ENCODE measurements at places on chromosomes 12 and 14.
A peak's percentile ranks its signal among the peaks of the same experiment; 100 is the strongest.

GRCh38 chr12:103442182-103442555 is 53.6 kb downstream of the C12orf42 start:
- DNase-seq, result no peak

DNA sequence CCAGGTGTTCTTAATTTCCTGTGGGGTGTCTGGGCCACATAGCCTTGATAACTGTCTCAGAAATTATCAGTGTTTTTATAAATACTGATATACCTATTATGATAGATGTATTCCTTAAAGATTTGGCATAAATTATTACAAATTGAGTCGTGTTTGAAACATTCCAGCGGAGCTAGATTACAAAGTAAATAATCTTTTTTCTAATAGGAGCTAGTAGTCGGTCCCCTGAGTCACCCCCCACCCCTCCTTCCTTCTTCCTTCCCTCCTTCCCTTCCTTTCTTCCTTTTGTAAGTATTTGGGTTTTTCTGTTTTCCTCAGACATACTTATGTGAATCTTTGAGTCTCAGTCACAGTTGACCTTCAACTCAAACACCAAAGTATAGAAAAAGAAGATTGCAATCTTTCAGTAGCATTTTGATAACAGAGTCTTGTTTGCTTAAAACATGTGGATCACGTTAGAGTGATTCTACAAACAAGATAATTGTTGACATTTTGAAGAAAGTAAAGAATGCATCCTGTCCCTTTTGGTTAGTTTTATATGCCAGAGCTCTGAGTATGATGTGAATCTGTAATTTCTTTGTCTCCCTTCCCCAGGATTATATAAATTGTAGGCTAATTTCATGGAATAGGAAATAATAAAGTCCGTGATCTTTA is 264.0 kb downstream of the FUT8 start:
- DNase-seq, result no peak

GRCh38 chr12:116244001-116244400 is 33.5 kb downstream of the MED13L start:
- DNase-seq, result no peak

- DNase-seq, result no peak
Measured at GRCh38 chr12:3628629-3629028, 124.3 kb downstream of the CRACR2A start.

DNA sequence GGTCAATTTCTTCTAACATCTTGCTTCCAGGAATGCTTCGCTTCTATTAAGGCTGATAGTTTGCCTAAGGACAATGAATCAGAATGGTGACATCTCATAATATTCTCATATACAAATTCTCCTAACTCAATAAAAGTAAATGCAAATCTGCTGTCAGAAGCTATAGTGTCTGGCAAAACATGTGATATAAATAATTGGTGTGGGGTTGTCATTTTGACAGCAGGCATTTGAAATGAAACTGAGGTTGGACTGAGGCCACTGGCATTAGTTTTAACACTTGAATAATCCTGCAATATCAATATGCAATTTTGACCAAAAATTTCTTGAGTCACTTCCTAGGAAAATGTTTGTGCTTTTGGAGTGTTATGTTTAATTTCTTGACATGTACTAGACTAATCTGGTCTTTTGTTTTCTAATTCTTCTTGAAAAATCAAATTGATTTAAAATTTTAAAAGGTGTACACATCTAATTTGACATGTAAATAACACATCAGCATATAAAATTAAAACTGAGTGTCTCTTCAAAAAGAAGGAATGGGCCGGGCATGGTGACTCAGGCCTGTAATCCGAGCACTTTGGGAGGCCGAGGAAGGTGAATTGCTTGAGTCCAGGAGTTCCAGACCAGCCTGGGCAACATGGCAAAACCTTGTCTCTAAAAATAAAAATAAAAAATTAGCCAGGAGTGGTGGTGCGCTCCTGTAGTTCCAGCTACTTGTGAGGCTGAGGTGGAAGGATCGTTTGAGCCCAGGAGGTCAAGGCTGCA is 92.3 kb upstream of the BTG1 start:
- no peak for DNase-seq

- no peak for DNase-seq
Measured at GRCh38 chr14:53190938-53191337, 37.8 kb upstream of the DDHD1 start.

DNA sequence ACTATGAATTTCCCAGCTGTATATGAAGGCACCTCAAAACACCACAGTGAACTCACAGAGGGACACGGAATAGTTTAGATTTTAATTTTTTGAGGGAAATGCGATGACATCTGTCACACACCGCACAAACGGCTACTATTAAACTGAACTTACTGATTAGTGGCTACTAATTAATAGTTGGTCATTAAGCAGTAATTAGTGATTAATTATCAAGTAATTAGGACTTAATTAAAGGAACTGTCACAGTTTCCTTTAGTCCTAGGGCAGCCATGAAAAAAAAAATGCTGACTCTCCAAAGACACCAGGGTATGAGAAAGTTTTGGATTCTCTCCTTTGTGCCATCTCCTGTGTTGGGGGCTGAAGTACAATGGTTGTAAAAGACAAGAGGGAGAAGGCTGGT is 2.9 kb downstream of the OAS1 start:
- no peak for DNase-seq

- no peak for DNase-seq
Measured at GRCh38 chr14:68809524-68809923, 16.7 kb upstream of the ZFP36L1 start.

DNA sequence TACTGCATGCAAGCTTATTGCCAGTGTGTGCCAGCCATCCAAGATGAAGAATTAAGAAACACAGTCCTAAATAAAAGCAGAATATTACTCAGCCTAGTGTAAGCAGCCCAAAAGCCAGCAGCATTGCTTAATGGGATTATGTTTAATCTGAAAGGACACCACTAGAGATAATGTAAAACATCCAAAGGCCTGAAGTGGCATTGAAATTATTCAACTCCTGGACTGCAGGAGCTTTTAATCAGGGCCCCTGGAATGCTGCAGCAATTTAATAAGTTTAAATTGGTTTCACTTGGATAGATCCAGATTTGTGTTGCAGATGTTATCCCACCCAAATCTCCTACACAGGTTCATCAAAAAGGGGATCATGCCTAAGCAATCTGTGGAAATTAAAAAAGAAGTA is 193.0 kb downstream of the C12orf50 start:
- DNase-seq, result no peak

GRCh38 chr12:97097734-97098133 is 190.7 kb downstream of the NEDD1 start:
- DNase-seq, result no peak

DNA sequence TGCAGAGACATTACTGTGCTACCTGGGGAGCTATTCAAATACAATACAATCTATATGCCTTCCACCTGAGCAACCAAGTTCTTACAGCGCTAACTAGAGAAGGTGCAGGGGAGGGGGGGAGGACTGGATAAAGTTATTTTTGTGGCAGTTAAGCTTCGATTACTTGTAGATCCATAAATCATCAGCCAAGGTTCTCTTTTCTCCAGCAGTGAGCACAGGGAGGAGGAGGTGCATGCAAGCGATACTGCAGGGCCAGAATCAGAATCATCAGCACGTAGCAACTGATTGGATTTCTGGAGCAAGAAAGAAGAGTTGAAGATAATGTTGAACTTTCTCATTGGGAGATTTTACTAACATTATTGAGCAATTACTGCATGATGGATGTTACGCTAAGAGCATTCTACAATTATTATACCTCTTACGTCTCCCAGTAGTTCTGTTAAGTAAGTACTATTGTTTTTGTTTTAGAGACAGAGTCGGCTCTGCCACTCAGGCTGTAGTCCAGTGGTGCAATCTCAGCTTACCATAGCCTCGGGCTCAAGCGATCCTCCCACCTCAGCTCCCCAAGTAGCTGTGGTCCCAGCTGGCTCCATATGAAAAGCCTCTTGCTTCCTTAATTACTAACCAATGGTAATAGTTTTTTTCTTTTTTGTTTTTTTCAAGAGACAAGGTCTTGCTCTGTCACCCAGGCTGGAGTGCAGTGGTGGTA is 74.6 kb upstream of the EEA1 start:
- DNase-seq, result no peak

DNA sequence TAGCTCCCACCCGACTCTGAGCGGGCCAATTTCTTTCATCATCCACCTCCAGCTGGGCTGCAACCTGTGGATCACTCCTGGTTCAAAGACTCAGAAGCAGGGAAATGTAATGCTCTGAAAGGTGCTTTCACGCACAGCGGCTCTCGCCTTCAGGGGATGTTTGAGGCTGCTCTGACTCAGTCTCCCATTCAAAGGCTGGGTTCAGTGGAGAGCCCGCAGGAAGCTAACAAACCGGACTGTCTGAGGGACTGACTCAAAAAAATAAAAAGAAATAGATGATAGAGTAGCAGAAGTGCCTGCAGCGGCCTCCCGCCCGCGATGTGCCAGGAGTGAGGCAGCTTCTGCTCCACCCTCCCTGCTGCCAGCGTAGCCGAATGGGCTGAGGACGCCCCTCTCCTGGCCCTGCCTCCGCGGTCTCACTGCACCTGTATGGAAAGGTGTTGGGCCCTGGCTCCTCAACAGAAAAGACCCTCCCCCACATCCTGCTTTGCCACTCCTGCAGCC is 98.0 kb downstream of the GCH1 start:
- DNase-seq, result no peak

DNA sequence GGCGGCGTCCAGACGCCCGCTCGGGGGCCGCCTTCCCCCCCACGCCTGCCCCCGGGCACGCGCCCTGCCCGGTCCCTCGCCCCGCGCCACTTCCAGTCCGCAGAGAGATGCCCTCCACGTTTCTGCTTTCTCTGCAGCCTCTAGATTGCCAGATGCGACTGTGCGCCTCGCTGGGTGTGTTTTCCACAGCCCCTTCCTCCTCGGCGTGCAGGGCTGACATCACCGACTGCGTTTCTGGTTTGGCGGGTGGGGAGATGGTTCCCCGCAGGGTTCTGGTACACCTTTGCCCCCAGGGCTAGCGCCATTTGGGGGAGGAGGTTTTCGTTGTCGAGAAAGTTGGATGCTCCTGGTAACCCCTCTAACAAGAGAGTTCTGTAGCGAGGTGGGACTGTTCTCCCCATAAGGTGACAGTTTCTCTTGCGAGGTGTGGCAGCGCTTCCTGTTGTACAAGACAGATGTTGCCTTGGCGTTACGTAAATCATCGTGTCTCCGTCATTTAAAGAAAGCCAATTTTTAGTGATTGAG is 1.5 kb downstream of the CALM1 start:
- DNase-seq, result peak; percentile 82

DNA sequence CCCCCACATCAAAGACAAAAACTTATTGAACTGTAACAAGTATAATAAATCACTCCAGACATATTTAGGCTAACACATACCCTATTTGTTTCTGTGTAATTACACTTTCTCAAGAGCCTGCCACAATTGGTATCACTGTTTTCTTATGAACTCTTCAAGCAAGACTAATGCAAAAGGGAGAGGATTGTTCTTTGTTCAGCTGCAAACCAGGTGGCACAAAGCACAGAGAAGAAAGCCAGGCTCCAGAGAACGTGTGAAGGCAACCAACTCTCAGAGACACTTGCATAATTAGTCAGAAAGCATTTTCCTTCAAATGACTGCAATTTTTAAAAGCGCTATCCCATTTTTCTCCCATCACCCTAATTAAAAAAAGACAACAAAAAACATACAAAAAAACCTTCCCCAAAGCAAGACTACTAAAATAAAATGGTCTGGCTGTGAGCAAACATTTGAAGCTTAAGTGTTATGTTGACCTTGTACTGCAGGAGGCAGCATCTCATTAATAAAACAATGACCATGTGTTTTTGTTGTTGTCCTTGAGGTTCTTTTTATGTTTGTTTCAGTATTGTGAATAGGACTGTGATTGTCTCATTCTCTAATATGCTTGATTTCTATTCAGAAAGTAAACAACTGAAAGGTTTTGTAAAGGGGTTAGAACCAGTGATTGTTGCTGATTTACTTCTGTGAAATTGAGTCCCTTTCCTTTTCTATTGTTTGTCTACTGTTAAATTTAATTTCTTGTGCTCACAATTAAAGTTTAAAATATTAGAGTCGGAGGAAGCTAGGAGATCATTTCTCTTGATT is 452.7 kb upstream of the PDE3A start:
- DNase-seq, result no peak

DNA sequence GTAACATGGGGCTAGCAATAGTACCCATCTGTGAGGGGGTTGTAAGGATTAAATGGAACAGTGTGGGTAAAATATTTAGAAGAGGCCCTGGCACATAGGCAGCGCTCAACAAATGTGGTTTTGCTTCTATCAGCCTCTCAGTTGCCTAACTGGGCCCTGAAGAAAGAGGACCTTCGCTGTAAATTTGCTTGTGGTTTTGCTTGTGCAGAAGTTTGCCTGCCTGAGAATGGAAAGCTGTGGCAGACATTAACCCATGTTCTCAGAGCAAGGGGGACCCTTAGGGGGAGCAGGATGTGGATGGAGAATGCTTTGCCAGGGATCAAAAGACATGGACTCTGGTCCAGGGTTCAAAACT is 160.1 kb downstream of the BRMS1L start:
- no peak for DNase-seq

DNA sequence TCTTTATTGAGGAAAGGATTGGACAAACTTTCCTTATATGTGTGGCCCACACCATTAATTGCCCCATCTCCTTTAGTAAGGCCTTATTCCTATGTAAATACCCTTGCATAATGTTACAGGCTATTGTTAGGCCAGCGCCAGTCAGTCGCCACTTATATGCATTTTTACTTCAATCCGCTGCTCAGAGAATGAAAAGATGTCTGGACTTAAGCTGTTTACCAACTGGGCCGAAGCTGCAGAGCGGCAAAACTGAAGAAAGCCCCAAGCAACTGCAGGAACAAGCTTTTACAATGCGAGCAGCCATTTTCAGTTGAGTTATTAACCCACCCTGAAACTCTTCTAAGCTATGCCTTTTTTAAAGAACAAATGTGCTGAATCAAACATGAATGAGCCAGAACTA is 92.1 kb upstream of the OTX2 start:
- no peak for DNase-seq

DNA sequence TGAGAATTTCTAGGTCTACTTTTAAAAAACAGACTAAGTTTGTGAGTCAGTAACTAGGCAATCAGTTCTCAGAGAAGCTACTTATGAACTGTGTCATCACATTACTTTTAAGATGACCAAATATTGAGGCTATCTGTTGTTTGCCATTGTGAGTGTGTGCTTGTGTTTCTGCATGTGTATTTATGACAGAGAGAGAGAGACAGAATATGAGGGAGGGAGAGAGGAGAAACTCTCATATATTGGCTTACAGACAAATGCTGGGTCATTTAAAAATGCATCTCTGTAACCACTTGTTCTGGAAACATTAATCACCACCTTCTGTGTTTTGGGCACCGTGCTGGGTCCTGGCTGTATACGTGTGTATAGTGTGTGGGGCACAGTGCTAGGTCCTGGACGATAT is 161.5 kb upstream of the FRMD6 start:
- no peak for DNase-seq

- no peak for DNase-seq
Measured at GRCh38 chr14:70785556-70785955, 23.8 kb downstream of the MAP3K9 start.

GRCh38 chr14:101365329-101366158 is 195.8 kb upstream of the DIO3 start:
- no peak for DNase-seq

GRCh38 chr14:103453791-103454190 is 68.6 kb downstream of the MARK3 start:
- no peak for DNase-seq

- no peak for DNase-seq
Measured at GRCh38 chr12:66065641-66066136, 64.9 kb downstream of the LLPH start.

Measured in T-helper 2 cell (primary cell).